ENCODE measurements at places on chromosomes 1 and 21. TPM values are rescaled to one million over a fixed set of nuclear protein-coding genes. Genes with fewer than 3 reads are reported as not detected.
A peak's percentile ranks its signal among the peaks of the same experiment; 100 is the strongest.

DNA sequence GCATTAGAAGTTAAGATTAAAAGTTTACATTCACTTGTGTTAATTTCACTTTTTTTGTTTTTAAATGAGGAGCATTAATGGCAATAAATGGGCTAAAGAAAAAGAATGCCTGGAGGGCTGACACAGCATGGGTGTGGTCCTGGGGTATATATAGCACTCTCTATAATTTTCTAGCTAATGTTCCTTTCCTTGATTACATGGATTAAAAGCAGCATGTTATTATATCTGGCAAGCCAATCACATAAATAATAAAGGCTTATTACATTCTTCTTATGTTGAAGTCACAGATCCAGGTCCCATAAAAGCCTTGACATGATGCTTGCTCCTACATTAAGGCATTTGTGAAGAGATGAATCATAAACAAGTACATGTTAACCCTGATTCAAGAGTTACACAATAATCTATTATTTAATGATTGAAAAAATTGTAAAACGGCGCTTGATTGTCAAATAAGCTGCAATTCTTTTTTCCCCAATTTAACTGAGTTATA is 91.4 kb downstream of the LYPLAL1 start:
- DNase-seq, result no peak

- DNase-seq, result no peak
These were observed 106.9 kb downstream of the AJAP1 start for GRCh38 chr1:4761324-4761723.

The TPR gene
- total RNA-seq, result 76.0 TPM

GRCh38 chr21:44985441-44986401 is 45.9 kb downstream of the SLX9 start:
- DNase-seq, result no peak

The ADORA3 gene
- 13.8 TPM for total RNA-seq

The OR2L5 gene
- total RNA-seq, result not detected

- no peak for DNase-seq
These were observed 45.1 kb downstream of the FYB2 start for GRCh38 chr1:56774067-56774609.

The OR6N1 gene
- not detected for total RNA-seq

The HAPLN2 gene
- total RNA-seq, result not detected

- no peak for DNase-seq
These were observed 36.5 kb upstream of the DNASE2B start for GRCh38 chr1:84361796-84362195.

GRCh38 chr1:161209790-161210409 is 5.2 kb upstream of the FCER1G start:
- peak; percentile 59 for DNase-seq

The ERICH3 gene
- total RNA-seq, result 0.29 TPM
